ENCODE measurements at places on chromosomes 2 and 18.

GRCh38 chr2:28165087-28165635, 227.5 kb upstream of the FOSL2 start:
- H3K27ac ChIP-seq = no peak overlapping the region

GRCh38 chr2:119156105-119156890, 2.3 kb downstream of the C1QL2 start:
- DNase-seq = no peak
- H3K4me1 ChIP-seq = peaks cover 3% of the 10 kb centered on the region
- H3K36me3 ChIP-seq = no peaks in the 10 kb centered on the region

- H3K36me3 ChIP-seq = no peaks in the 10 kb centered on the region
- no peak overlapping the region for H3K27ac ChIP-seq
- no peak for DNase-seq
- no peak overlapping the region for H3K4me3 ChIP-seq
- no peaks in the 10 kb centered on the region for H3K4me1 ChIP-seq
- H3K27me3 ChIP-seq = no peaks in the 10 kb centered on the region
These were observed 145.3 kb upstream of the CDH20 start for GRCh38 chr18:61187971-61188370.

GRCh38 chr2:107112561-107112960, 226.6 kb upstream of the ST6GAL2 start:
- no peaks in the 10 kb centered on the region for H3K4me1 ChIP-seq
- H3K27me3 ChIP-seq = no peaks in the 10 kb centered on the region

GRCh38 chr18:47717257-47717656, 213.2 kb downstream of the SMAD2 start:
- H3K4me1 ChIP-seq = no peaks in the 10 kb centered on the region
- no peak overlapping the region for H3K27ac ChIP-seq
- H3K27me3 ChIP-seq = no peaks in the 10 kb centered on the region
- no peaks in the 10 kb centered on the region for H3K36me3 ChIP-seq

DNA sequence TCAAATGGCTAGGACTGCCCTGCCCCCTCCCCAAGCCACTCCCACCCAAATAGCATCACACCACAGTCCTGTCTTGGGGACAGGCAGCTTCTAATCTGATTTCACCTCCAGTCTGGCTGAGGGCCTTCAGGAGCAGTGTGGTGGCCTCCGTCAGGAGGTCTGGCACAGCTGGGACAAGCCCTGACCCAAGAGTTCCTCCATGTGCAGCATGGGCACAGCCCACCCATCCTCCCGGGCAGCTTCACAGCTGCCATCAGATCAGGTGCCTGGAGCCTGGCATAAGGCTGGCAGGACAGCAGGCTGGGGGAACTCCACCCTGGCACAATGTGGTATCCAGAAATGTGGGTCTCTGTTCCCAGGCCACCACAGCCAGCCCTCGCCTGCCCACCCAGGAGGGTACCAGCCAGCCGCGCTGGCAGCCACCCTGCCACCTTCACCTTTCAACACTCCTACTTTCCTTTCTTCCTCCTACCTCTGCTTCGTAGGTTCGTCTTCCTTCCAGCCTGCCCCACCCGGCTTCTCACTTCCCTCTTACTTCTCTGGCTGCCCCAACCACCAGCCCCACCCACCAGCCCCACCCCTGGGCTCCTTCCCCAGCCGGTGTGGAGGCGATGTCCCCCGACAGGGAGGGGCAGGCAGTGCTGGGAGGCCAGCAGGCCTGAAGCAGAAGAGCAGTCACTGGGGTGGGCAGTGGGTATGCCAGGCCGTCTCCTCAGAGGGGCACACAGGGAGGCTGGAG, at the start of gene CAPG:
Gene CAPG (minus strand): TSS at position 522 of the 739 bp plus-strand sequence. CDS start 8,221 bp downstream, outside the sequence.
- no peaks in the 10 kb centered on the region for H3K27me3 ChIP-seq
- no peaks in the 10 kb centered on the region for H3K36me3 ChIP-seq
- H3K4me1 ChIP-seq = peaks cover 15% of the 10 kb centered on the region
- H3K4me3 ChIP-seq = peak within 1 kb of the TSS; percentile 37
- peak within 1 kb of the TSS; percentile 73 for H3K27ac ChIP-seq
- DNase-seq = peak; percentile 91

- no peak overlapping the region for H3K27ac ChIP-seq
- no peaks in the 10 kb centered on the region for H3K36me3 ChIP-seq
- H3K4me1 ChIP-seq = no peaks in the 10 kb centered on the region
- no peak for DNase-seq
- no peaks in the 10 kb centered on the region for H3K27me3 ChIP-seq
- H3K4me3 ChIP-seq = no peak overlapping the region
These were observed 334.4 kb upstream of the NRP2 start for GRCh38 chr2:205347899-205348298.

DNA sequence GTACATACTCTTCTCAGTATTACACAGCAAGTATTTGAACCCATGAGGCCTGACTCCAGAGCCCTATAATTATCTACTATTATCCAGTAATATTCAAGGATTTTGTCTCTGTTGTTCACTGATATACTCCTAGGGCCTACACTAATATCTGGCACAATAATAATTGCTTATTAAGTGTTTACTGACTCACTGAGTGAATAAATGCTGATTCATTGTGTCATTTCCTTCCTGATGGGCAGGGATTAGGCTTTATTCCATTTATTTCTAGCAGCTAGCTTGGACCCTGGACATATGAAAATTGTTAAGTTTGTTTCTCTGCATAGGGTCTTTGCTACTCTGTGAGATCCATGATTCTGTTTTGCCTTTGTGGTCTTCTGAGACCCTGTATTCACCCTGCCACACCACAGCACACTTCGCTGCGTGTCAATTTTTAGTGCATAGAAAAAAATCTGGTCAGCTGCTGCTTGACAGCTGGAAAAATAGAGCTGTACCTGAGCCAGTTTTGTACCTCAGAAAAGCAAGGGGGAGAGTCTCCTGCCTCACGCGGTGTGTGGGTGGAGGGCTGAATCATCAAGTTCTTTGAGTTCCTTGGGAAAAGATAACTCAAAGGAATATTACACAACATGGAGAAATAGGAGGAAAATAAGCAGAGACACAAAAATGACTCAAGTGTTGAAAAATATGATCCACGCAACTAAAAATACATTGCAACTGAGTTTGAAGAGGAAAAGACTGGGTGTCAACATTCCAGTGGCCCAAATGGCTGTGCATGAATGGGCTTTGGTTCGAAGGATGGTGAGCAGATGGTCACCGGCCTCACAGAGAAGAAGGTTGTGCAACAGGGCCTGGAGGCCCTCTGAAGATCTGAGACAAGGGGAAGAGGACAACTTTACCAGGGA, 18.9 kb upstream of the DPP4 start:
- no peaks in the 10 kb centered on the region for H3K27me3 ChIP-seq
- H3K36me3 ChIP-seq = no peaks in the 10 kb centered on the region
- no peak for DNase-seq
- H3K27ac ChIP-seq = no peak overlapping the region

DNA sequence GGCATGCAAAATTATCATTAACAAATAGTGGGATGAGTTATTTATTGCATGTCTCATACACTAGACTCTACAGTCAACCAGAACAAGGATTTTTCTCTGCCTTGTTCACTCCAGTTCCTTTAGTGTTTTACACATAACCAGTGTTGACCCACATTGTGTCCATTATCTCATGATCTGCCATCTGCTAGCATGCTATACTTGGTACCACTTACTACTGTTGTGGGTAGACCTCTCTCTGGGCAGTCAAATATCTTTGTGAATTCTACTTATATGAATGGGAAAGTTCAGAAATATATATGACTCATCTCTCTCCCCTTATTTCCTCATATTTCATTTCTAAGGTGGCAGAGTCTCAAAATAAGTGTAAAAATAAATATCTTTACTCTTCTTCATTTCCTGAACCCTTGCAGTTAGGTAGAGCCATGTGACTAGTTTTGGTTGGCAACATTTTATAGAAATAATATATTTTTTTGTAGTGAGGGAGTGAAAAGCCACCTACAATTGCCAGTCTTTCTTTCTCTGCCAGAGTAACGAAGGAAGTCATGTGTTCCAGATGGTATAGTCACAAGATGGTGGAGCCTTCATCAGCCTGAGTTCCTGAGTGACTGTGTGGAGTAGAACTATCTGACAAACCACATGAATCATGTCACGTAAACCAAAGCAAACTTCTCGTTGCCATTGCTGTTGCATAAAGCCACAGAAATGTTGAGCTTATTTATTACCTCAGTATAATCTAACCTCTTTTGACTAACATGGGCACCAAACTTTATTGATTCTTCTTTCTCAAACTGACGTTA, 704.0 kb downstream of the RNF144A start:
- no peaks in the 10 kb centered on the region for H3K4me1 ChIP-seq
- H3K27me3 ChIP-seq = peaks cover 8% of the 10 kb centered on the region
- H3K36me3 ChIP-seq = no peaks in the 10 kb centered on the region
- no peak overlapping the region for H3K27ac ChIP-seq
- H3K4me3 ChIP-seq = no peak overlapping the region
- no peak for DNase-seq

GRCh38 chr18:58653814-58654509, 17.3 kb upstream of the MALT1 start:
- H3K4me3 ChIP-seq = no peak overlapping the region
- H3K27ac ChIP-seq = no peak overlapping the region
- H3K27me3 ChIP-seq = no peaks in the 10 kb centered on the region
- no peaks in the 10 kb centered on the region for H3K4me1 ChIP-seq

- H3K4me1 ChIP-seq = peaks cover 28% of the 10 kb centered on the region
- H3K36me3 ChIP-seq = peaks cover 30% of the 10 kb centered on the region
- H3K27me3 ChIP-seq = no peaks in the 10 kb centered on the region
- peak overlapping the region; percentile 33 for H3K27ac ChIP-seq
- no peak for DNase-seq
These were observed 49.4 kb upstream of the STON1 start for GRCh38 chr2:48480526-48480925.

DNA sequence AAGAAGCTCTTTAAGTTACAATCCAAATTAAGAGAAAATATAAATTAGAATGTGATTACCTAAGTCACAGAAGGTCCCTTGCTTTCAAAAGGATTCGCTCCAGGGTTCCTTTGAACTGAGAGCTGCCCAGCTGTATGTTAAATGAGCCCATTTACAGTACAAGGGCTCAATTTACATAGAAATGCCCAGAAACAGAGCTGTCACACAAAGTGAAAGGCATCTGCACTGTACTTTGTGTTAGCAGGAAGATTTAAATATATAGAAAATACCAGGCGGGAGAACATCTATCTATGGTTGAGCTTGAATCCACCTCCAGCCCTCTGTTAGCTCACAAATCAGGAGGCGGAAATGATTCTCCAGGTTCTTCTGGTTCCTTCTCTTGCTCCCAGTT, 272.9 kb downstream of the PAX3 start:
- H3K4me3 ChIP-seq = no peak overlapping the region
- H3K27me3 ChIP-seq = peaks cover 7% of the 10 kb centered on the region
- H3K4me1 ChIP-seq = no peaks in the 10 kb centered on the region

GRCh38 chr2:130834931-130835765, 1.6 kb upstream of the ARHGEF4 start:
- H3K4me3 ChIP-seq = no peak overlapping the region
- H3K36me3 ChIP-seq = no peaks in the 10 kb centered on the region
- H3K27ac ChIP-seq = no peak overlapping the region
- peaks cover 58% of the 10 kb centered on the region for H3K27me3 ChIP-seq

DNA sequence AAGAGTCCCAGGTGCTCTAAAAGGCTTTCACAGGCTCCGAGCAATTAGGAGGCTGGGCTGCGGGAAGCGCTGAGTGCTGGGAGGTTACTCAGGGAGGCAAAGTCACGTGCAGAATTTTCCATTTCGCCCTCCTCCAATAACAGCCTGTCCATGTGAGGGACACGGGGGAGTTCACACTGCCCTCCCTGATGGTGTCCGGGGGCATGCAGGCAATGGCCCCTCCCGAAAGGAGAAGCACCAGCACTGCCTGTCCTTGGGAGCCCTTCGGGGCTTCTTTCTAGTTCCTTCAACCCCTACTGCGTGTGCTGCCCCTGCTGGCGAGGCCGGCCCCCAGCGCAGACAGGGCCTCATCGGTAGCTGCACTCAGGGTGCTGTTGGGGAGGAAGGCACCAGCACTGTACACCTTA, 63.1 kb upstream of the HPCAL1 start:
- H3K36me3 ChIP-seq = no peaks in the 10 kb centered on the region
- DNase-seq = peak; percentile 40
- H3K27me3 ChIP-seq = no peaks in the 10 kb centered on the region
- no peaks in the 10 kb centered on the region for H3K4me1 ChIP-seq
- no peak overlapping the region for H3K4me3 ChIP-seq

DNA sequence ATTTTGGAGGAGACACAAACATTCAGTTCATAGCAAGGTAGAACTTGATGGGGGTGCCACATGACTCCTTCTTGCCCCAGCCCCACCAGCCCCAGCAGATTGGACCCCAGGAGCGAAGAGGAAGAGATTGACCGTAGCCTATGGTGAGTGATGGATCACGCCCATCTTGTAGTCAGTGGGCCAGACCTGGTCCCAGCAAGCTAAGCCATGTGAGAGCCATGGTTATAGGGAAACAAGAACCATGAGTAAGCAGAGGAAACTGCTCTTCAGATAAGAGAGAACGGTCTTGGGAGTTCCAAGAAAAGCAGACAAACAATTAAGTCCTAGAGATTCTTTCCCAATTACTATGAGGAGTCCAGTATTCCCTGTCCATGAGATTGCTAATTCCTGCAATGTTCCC, 4.6 kb upstream of the TCF4 start:
- H3K36me3 ChIP-seq = no peaks in the 10 kb centered on the region
- no peak for DNase-seq
- H3K4me1 ChIP-seq = no peaks in the 10 kb centered on the region
- H3K27ac ChIP-seq = no peak overlapping the region

DNA sequence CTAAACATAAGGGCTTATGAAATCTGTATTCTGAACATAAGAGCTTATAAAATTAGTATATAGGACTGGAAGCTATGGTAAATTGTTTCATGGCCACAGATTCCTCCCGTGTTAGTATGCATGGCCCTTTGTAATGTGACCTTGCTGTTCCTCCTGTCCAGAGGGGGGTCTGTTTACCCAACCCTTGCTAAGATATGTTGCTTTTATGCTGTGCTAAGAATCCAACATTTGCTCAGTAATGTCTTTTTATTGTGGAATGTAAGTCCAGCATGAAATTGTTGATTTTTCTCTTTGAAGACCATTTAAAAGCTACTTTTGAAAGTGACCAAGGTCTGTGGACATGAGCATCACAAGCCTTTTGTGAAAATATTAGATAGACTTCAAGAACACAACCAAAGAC, 485.4 kb downstream of the PARD3B start:
- H3K4me3 ChIP-seq = no peak overlapping the region
- no peak for DNase-seq
- H3K27ac ChIP-seq = no peak overlapping the region
- no peaks in the 10 kb centered on the region for H3K27me3 ChIP-seq

All from upper lobe of right lung (tissue), 1 donor.